ENCODE measurements at places on chromosomes 12 and 14.

GRCh38 chr14:83347874-83348273, 1814.2 kb upstream of the SEL1L start:
- DNase-seq, result no peak

DNA sequence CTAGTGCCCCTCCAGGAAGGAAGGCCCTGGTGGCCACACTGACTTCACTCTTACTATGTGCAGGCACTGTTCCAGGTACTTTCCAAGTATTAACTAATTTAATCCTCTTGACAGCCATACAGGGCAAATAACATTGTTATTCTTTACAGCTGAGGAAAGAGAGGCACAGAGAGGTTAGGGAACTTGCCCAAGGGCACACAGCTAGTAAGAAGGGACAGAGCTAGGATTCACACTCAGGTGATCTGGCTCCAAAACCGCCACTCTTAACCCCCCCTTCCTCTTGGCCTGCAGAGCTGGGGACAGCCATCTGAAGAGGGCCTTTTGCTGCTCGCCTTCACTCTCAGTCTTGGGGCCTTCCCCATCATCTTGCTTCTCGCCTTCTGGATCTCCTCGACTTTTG, 4.0 kb downstream of the JDP2 start:
- DNase-seq, result no peak

GRCh38 chr12:127656266-127656665, 610.7 kb upstream of the TMEM132C start:
- DNase-seq, result no peak

DNA sequence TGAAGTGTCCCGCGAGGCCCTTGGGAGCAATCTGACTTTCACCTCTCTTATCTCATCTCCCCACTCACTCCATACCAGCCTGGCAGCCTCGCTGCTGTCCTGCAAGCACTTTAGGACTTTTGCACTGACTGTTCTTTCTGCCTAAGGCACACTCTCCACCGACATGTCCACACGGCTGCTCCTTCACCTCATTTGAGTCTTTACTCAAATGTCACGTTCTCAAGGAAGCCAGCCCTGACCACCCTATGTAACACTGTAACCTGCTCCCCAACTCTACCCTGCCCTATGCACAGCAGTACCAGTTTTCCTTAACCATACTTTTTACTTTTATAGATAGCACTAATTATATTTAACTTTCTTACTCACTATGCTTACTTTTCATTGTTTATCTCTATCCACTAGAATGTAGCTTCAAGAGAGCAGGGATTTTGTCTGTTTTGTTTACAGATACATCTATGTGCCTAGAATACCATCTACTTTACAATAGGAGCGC, 32.0 kb downstream of the PRKD1 start:
- no peak for DNase-seq

DNA sequence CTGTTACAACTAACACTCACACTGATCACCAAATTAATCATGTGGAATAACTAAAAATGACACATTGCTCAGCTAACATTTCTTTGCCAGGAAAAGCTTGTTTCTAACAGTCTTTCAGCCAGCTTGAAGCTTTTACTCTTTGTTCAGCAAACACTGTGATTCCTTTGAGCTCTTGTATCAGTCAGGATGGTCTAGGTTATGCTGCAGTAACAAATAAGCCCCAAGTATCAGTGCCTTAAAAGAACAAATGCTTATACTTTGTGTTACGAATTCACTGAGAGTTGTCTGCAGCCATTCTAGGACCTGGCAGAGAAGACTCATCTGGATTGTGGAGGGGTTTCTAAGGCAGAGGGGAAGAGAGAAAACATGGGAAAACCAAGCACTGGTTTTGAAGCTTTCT, 47.6 kb upstream of the PIWIL1 start:
- DNase-seq, result no peak

GRCh38 chr14:93965946-93966474, 10.4 kb downstream of the ASB2 start:
- DNase-seq, result no peak

DNA sequence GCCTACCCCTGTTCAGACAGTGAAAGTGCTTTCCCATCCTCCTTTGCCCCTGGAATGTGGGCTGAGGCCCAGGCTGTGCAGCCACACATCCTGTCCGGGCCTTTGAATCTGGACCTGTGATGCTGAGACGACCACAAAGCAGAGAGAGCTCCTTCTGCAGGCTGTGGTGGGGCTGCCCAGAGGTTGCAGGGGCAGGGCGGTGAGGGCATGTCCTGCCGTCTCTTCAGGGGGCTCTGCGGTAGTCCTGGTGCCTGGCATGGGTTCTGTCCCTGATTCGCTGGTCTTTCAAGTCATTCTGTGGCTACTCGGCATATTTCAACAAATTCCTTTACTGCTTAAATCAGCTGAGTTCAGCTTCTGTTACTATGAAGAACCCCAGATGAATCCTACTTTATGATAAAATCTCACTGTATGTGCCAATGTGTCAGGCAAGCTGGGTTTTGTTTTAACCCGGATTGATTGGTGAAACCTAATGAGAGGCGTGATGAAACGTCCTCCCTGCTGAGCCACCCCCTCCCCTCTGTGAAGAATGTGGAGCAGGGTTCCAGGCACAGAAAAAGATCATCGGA, 63.4 kb upstream of the DICER1 start:
- DNase-seq, result no peak

GRCh38 chr12:131380220-131380964, 330.5 kb upstream of the SFSWAP start:
- DNase-seq, result no peak

GRCh38 chr12:27756670-27757195, 23.3 kb upstream of the KLHL42 start:
- no peak for DNase-seq

- DNase-seq, result no peak
Measured at GRCh38 chr14:103402695-103403094, 17.5 kb downstream of the MARK3 start.

- DNase-seq, result peak; percentile 59
Measured at GRCh38 chr12:21725731-21726130, 48.8 kb downstream of the KCNJ8 start.

DNA sequence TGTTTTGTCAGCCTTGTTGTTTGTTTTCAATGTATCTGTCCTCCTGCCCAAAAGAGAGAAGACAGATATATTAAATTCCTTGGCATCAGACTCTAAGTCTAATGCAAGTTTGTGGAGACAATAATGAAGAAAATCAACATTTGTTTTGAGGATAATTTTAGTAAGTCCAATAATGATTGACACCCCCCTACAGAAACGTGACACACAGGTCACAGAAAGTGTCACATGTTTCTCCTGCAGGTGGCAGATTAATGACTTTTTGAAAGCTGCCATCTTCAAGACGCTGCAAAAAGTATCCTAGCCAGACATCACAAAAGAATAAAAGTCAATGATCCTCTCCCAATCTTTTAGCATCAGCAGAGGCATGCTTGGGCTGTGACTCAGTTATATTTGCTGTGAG, 378.8 kb upstream of the TMPO start:
- no peak for DNase-seq

GRCh38 chr14:57652769-57653168, 159.1 kb upstream of the CCDC198 start:
- DNase-seq, result no peak

DNA sequence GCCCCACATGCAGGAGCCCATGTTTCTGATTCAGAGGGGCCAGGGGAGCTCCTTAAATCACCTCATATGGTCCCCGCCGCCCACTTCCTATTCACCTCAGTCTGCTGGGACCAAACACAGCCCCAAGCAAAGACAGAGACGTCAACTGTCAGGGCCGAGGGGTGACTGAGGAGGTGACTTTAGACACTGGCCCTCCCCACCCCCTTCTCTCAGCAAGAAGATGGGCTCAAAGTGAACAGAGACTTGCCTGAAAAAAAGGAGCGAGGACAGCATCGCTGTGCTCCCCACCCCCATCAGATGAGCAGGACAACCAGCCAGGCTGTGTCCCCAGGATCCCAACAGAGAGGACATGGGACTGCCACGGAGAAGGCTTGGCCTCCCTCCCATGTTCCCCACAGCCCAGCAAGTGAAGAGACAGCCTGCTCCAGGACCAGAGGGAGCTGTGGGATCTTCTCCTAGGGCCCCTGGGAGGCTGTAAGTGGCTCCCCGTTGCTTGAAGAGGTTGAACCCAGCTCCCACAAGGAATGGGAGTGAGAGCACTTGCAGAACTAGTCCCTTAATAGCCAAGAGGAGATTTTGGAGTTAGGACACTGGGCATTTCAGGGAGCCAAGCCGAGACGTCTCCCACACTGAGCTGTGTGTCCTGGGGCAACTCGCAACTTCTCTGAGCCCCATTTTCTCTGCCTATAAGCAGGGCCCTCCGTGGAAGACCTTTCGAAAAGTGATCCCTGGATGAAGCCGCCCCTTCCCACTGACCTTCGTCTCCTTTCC, 1.3 kb upstream of the KRT79 start:
- no peak for DNase-seq
